ENCODE measurements at places on chromosomes 11 and 22.

GRCh38 chr11:88529426-88529825 is 191.9 kb upstream of the CTSC start:
- DNase-seq: no peak

GRCh38 chr11:79392161-79392560 is 48.7 kb downstream of the TENM4 start:
- no peak for DNase-seq

- no peak for DNase-seq
These were observed 26.6 kb downstream of the ELFN2 start for GRCh38 chr22:37400719-37401118.

- DNase-seq: no peak
These were observed 698.1 kb downstream of the NTM start for GRCh38 chr11:132068556-132068955.

- no peak for DNase-seq
These were observed 145.7 kb downstream of the ARHGAP42 start for GRCh38 chr11:100832829-100833228.

GRCh38 chr11:122287401-122287800 is 171.4 kb upstream of the BLID start:
- no peak for DNase-seq

DNA sequence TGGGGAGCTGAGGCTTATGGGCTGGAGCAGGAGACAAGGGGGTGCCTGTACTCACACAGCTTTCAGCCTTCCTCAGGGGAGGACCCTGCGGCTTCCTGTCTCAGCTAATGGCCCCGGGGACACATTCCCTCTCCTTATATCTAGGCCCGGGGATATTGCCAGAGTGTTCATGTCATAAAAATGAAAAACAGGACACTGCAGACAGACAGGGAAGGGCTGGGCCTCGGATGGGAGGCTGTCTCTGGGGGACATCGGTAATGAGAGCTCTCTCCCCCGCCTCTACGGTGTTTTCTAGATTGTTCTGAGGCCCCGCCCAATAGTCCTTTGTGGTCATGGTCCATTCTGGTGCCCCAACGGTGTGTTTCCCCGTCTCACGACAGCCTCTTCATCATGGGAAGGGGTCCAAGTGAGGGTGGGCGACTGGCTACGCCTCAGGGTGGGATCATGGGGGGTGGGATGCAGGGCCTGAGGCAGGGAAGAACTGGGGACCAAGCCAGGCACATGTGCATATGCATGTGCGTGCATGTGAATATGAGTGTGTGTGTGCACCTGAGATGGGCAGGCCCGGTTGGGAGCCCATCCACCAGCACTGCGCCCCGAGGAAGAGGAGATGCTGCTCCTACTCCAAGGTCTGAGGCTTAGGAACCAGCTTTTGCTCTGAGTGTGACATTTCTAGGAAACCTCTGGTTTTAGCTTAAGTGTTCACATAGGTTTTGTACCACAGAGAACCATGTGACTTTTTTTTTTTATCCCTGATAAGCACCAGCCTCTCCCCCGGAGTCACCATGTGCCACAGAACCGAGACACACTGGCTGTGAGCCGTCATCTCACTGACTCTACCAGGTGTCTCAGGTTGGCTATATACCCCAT is 5.3 kb downstream of the ARVCF start:
- DNase-seq: no peak

- DNase-seq: no peak
These were observed 46.1 kb upstream of the LINC01488 start for GRCh38 chr11:69435161-69435986.

GRCh38 chr11:79287952-79288351 is 152.9 kb downstream of the TENM4 start:
- DNase-seq: no peak

DNA sequence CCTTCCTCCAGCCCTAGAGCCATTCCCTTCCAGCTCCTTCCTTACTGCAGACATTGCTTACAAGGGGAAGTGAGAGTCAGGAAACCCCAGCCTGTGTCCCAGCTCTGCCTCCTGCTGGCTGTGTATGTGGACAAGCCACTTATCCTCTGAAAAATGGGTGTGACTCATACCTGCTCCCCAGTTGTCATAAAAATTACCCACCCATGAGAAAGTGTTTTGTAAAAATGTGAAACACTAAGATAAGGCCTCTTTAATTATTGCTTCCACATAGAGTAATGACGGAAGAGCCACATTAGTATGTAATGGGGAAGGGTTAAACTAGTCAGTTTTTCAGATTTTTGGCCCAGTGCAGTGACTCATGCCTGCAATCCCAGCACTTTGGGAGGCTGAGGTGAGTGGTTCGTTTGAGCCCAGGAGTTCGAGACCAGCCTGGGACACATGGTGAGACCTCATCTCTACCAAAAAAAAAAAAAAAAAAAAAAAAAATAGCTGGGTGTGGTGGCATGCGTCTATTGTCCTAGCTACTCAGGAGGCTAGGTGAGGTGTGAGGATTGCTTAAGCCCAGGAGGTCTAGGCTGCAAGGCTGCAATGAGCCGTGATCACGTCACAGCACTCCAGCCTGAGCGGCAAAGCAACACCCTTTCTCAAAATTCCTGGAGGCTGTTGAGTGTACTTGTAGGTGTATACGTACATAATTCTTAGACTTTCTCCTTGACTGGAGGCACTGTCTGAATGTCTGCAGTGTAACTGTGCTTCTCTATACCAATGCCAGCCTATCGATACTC is 84.9 kb downstream of the CTTN start:
- peak; percentile 20 for DNase-seq

DNA sequence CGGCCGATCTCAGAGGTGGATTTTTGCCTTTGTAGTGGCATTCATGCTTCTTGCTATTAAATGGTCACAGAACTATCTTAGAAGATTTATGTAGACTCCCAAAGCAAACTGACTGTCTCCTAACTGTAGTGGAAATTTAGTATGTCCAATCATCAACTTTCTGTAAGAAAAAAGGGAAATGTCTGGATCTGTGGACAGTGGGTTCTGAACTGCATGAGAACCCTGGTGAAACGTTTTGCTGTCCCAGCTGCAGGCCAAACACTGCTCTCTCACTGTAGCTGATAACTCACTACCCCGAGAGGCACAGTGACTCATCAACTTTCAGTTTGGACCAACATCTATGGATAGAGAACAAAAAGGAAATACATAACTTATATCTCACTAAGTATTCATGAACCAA is 387.1 kb downstream of the SOX6 start:
- DNase-seq: peak; percentile 8

DNA sequence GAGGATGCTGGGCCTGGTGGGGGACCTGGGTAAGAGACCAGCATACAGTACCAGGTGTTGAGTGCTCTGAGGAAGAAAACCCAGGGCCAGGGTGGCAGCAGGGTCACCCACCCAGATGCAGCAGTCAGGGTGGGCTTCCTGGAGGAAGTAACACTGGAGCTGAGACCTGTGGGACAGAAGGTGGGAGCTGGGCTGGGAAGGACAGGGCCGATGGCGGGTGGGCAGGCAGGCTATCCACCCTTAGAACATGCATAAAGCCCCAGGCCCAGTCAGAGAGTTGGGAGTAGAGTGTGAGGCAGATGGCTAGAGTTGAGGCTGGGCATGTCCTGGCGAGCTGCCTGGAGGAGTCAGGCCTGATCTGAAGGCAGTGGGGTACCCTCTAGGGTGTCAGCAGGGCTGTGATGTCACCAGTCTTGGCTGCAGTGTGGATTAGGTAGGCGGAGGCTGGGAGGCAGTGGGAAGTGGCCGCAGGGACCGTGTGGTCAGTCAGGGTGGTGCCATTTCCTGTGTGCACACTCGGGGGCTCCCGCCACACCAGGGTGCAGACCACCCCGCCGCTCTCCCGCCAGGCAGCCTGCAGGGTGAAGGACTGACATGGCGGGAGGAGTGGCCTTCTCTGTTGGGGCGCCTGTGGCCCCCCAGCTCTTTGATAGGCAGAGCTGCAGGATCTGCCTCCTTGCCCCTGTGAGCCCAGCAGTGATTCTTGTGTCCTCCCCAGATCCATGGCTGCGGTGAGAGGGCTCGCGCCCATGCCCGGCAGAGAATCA is 35.3 kb downstream of the IGHMBP2 start:
- DNase-seq: no peak

GRCh38 chr11:46452918-46453517 is 61.4 kb upstream of the CHRM4 start:
- no peak for DNase-seq

- DNase-seq: no peak
These were observed 605.0 kb upstream of the RAG2 start for GRCh38 chr11:37203006-37203405.

DNA sequence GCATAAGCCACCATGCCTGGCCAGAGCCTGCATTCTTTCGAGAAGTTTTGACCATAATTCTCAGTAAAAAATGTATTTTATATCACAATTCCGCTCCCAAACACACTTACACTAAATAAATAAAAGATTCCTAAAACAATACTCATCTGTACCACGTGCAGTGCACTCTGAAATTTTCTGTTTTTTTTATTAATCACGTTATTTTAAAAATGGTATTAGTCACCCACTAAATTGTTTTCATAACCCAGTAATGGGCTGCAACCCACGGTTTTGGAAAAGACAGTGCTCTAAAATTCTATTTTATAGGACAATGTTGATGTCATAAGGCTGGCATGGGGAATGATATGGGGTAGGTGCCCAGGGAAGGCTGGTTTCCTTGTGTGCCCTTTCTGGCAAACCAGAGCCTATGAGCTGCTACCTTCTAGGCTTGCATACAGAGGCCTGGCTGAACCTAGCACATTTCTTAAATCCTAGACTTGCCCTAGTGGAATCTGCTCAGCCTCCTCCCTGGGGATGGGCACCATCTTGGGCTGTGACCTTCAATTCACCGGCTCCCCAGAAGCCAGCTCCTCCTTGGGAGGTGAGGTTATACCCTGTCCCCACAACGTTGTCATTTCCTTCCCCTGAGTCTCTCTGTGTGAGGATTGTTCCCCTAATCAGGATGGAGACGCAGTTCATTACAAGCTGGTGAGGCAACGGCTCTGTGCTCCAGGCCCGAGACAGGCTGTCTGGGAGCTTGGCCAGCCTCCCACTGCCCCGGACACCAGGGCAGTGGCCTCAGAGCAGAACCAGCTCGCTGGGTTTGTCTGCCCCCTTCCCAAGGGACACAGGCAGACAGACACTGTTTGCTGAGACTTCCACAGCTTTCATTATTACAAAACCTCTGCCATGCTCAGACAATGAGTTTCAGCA is 116.5 kb upstream of the NAV2 start:
- no peak for DNase-seq

DNA sequence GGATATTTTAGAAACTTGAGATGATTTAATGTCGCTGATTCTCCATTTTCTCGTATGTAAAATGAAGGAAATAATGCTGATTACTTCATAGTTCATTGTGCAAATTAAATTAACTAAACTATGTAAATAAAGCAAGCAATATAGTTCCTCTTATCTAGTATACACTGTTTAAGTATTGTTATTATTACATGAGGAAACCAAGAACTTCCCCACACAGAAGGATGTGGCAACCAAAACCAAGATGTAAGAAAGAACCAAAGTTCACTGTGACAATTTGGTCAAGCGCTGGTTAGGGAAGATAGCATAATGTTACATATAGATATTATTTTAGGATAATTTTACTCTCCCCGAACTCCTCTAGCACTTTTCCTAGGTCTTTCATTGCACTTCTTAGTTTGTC is 103.2 kb downstream of the XKR3 start:
- DNase-seq: no peak

DNA sequence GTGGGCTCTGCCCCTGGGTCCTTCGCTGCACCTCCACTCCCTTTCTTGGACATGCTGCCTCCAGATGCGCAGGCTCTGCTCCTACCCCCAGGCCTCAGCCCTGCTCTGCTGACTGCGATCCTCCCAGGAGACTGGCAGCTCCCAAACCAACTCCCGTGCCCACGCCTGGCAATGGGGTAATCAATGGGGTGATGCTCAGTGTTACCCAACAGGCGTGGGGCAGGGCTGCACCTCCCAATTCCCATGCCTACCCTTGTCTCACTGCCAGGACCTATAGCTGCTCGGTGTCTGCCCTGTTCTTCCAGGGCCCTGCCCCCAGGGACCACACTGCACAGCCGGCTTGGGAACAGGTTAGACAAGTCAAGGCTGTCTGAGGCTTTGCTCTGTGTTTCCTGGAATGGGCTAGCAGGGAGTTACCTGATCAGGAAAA is at the start of gene ALDH3B2:
TSS of gene ALDH3B2 (minus strand) at position 182 of the 430 bp plus-strand sequence. CDS start 7,688 bp downstream, outside the sequence.
- no peak for DNase-seq

DNA sequence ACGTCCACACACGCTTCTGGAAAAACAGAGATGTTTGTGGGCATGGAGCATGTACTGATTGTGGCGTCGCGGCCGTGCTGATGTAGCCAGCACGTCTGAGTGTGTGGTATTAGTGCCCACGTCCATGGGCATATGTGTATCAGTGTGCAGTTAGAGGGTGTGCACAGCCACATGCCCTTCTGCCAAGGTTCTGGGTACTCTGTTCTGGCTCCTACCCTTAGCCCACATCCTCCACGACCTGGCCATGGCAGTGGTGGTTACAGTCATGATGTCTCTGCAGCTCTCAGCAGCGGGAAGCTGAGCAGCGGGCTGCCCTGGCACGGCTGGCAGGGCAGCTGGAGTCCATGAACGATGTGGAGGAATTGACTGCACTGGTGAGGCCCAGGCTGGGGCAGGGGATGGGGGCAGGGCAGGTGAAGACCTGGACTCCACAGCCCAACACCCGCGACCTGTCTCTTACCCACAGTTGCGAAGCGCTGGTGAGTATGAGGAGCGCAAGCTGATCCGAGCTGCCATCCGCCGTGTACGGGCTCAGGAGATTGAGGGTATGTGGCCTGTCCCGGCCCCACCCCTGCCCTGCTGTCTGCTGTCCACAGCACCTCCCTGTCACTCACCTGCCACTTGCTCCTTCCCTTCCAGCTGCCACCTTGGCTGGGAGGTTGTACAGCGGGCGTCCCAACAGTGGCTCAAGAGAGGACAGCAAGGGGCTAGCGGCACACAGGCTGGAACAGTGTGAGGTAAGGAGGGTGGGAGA is 7.3 kb downstream of the SMTN start:
- no peak for DNase-seq

GRCh38 chr11:94557992-94558391 is 9.2 kb upstream of the PIWIL4 start:
- DNase-seq: no peak

DNA sequence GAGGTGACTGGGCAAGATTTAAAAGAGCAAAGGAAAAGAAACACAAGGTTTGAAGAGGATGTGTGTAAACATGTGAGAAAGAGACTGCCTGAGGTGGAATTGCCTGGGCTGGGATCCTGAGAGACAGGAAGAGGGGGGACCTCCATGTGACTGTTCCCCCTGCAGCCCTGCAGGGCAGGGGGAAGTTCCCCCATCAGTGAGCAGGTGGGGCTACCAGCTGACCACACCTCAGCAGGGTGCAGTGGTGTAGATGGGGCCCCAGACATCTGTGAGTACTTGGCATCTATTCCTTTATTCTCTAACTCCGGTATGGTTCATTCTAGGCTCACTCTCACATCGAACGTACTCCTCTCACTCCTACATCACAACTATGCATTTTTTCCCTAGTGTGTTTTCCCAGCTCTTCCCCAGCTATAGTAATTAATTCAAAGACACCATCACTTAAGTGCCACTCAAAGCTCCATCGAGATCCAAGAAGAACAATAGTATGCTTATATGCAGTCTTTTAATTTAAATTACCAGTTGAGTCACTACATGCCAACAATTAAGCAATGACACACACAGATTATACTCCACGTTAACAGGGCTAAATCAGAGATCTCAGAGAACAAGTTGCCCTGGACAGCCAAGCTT is 42.7 kb downstream of the LGR4 start:
- no peak for DNase-seq

GRCh38 chr11:15563054-15563453 is 448.3 kb downstream of the INSC start:
- DNase-seq: no peak

Measured in CD4-positive, alpha-beta T cell treated with Interferon gamma for 1 hour (primary cell).